ENCODE measurements at places on chromosomes 6 and 20.

- no peak for DNase-seq
Observed at GRCh38 chr6:5729813-5730517, 276.8 kb downstream of the NRN1 start.

DNA sequence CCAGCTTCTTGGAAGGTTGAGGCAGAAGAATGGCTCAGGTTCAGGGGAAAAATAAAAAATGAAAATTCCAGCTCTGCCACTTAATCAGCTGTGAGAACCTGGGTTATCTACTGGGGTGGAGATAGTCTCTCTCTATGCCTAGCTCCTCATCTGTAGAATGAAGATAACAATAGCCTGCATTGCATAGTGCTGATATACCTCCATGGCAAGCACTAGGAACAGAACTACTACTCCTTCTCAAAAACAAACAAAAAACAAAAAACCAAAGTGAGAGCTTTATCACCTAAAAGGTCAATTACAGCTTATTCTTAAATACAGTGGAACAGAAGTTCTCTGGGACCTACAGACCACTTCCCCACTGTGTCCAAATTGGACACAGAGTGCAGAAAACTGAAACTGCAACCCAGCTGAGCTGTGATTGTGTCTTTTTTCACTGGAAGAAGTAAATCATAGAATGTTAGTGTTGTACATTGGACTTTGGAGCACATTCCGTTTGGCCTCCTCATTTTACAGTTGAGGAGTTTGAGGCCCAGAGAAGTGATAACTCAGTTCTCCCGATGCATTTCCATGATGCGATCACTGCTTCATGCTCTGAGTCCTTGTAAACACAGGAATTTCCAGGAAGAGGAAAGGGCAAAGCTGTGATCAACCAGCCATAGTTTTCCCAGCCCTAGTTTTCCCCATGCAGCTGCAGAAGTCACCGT is 23.3 kb downstream of the MTFR2 start:
- DNase-seq = no peak

DNA sequence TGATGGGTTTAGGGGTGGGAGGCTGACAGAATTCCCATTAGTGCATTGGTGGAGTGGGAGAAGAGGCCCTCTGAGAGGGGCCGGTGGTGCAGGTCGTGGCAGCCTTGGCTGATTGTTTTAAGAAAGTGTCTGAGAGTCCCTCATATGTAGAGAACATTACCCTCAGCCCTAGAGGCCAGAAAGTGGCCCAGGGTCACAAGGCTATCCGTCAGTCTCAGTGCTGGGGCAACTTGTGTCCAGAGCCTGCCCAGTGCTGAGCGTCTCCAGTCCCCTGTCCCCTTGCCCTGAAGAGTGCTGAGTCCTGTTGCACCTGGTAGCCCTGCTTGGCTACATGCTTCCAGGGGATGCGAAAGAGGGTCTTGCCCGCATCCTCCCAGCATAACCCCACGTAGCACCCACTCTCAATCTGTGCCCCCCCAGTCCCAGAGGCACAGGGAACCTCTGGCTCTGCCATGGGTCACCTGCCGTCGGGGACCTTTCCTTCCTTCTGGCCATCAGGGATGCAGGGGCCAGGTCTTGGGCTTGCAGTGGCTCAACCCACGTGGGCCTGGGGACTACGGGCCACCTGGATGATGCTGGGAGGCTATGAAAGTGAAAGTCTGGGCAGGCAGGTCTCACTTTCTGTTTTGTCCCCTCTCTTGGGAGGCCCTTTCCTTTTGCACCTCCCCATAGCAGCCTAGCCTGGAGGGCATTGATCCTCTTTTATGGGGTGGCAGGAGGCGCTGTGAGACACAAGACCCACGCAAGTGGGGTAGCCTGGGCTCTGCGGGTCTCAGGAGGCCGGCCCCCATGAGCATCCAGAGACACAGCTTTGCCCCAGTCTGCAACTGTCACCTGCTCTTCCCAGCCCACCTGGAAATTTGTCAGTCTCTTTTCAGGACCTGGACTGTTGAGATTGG is 12.2 kb downstream of the DUSP15 start:
- DNase-seq = no peak

DNA sequence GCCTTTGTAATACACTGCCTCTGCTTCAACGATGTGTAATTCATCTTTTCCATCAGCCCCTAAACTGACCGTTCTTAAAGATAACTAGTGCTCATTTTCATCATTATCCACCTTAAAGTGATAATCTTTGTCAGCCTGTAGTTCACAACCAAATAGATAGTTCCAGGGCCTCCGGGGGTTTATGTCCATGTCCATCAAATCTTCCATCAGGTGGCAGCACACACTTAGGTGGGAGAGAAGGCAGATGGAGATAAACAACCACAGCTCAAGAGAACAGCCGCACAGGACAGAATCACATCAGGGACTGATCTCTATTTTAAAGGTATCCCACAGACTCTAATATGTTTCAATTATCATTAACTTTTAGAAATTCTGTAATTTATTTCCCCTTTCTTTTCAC is 90.9 kb downstream of the LMBRD1 start:
- no peak for DNase-seq

- DNase-seq = no peak
Observed at GRCh38 chr6:130098317-130098716, 79.9 kb downstream of the L3MBTL3 start.

DNA sequence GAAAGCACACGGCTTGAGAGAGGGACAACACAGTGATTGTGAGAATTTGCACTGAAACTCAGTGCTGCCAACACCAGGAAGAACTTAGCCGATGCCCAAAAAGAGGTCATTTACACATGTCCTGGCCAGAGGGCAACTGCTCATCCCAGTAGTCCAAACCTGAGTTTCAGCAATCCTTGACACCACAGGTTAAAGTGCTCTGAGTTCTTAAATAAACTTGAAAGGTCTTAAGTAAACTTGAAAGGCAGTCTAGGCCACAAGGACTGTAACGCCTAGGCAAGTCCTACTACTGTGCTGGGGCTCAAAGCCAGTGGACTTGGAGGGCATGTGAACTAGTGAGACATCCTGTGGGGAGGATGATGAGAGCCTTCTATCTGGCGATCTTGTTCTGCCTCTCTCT is 14.1 kb downstream of the SNX14 start:
- DNase-seq = no peak

DNA sequence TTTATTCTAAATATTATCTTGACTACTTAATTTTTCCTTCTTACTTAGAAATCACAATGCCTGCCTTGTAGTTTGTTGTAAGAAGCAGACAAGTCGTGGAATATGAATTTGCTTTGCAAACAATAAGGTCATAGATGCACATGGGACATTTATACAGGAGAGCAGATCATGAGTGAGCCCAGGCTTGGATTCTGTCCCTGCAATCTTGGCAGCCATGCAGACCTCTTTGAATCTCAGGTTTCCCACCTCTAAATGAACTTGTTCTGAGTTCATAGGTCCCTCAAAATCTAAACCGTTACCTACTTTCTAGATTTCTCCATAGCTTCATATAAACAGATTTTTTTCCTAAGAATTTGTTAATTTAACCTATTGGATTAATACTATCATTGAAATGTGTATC is 19.5 kb downstream of the KIAA0408 start:
- DNase-seq = no peak

- no peak for DNase-seq
Observed at GRCh38 chr6:3231247-3232016, 4.0 kb upstream of the TUBB2B start.

GRCh38 chr6:25676775-25677174 is 24.8 kb downstream of the SCGN start:
- no peak for DNase-seq

GRCh38 chr6:70593118-70593486 is 26.4 kb downstream of the SDHAF4 start:
- DNase-seq = no peak

DNA sequence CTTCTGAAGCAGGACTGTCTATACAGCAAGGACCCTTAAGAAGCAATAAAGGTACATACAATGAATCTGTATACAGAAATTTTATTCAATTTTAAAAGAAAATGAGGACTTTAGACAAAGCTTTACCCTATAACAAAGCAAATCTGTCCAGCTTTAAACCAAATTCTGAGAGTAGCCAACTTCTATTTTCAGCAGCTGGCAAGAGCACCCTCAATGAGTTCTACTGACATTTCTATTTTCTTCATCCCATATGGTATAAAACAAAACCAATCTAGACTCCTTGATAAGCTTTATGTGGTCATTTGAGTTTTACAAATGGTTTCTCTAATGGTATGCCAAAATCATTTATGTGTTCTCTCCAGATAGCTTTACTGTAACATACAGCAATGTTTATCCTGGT is 12.7 kb downstream of the CPNE1 start:
- no peak for DNase-seq

GRCh38 chr20:58633161-58634053 is 17.7 kb upstream of the STX16 start:
- no peak for DNase-seq

DNA sequence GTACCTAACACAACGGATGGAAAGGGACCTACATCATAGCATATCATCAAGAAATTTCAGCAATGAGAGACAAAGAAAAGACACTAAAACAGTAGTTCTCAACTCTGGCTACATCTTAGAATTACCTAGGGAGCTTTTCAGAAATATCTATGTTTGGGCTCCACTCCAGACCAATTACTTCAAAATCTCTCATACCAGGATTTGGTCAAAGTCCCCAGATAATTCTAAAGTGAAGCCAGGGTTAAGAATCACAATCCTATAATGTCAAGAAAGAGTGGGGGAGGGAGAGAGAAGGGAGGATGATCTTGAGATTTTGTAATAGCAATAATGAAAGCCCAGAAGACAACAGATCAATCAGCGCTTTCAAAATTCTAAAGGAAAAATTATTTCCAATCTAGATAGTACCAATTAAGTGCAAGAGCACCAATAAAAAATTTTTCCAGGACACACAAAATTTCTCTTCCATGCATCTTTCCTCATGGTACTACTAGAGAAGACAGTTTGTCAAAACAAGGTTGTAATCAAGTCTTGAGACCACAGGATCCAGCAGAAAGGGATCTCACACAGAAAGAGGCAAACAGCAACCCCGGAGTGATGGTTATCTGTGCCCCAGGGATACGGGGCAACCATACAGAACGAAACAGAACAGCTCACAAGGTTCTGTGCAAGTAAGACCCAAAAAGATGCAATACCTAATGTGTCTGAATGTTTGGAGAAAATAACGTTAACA is 152.9 kb upstream of the DST start:
- no peak for DNase-seq

DNA sequence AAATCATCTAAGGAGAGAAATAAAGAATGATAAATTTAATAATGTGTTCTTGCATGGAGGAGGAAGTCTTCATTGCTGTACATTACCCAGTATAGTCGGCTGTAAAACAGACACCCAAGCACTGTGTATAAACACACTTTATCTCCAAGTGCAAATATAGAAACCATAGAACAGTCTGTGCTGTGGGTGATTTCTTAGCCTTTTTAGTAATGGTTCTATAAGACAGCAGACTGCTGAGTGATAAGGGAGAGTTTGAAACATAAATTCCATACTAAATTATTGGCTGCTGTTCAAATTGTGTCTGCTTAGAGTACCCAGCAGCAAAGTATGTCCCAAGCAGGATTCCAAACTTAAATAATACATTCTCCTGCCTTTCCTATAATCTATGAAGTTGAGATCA is 4.6 kb downstream of the FILIP1 start:
- no peak for DNase-seq

- DNase-seq = no peak
Observed at GRCh38 chr20:34065260-34065659, 46.8 kb downstream of the EIF2S2 start.

GRCh38 chr6:132933090-132933489 is 118.7 kb downstream of the RPS12 start:
- no peak for DNase-seq

DNA sequence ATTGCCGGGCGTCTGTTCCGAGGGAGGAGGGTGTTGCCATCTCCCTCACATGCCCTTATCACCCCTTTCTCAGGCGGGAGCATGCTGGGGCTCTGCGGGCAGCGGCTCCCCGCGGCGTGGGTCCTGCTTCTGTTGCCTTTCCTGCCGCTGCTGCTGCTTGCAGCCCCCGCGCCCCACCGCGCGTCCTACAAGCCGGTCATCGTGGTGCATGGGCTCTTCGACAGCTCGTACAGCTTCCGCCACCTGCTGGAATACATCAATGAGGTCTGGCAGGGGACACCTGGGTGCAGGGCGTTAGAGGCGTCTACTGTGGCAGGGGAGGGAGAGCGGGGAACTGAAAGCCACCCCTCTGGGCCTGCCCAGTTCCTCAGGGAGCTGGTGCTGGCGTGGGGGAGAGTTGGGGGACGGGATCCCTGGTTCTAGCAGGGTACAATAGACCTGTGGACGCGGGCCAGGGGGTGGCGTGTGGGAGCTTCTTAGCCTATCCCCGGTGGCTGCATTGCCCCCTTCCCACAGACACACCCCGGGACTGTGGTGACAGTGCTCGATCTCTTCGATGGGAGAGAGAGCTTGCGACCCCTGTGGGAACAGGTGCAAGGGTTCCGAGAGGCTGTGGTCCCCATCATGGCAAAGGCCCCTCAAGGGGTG is 697 bp downstream of the PPT2 start:
- DNase-seq = peak; percentile 57

GRCh38 chr6:101110814-101111213 is 229.7 kb upstream of the ASCC3 start:
- DNase-seq = no peak

GRCh38 chr20:62690261-62690820 is 18.3 kb upstream of the NTSR1 start:
- no peak for DNase-seq

- DNase-seq = no peak
Observed at GRCh38 chr20:32767418-32768198, 5.4 kb downstream of the DNMT3B start.

- no peak for DNase-seq
Observed at GRCh38 chr6:157763129-157763903, 59.7 kb upstream of the SNX9 start.

GRCh38 chr6:150334790-150335783 is 33.7 kb upstream of the IYD start:
- no peak for DNase-seq

DNA sequence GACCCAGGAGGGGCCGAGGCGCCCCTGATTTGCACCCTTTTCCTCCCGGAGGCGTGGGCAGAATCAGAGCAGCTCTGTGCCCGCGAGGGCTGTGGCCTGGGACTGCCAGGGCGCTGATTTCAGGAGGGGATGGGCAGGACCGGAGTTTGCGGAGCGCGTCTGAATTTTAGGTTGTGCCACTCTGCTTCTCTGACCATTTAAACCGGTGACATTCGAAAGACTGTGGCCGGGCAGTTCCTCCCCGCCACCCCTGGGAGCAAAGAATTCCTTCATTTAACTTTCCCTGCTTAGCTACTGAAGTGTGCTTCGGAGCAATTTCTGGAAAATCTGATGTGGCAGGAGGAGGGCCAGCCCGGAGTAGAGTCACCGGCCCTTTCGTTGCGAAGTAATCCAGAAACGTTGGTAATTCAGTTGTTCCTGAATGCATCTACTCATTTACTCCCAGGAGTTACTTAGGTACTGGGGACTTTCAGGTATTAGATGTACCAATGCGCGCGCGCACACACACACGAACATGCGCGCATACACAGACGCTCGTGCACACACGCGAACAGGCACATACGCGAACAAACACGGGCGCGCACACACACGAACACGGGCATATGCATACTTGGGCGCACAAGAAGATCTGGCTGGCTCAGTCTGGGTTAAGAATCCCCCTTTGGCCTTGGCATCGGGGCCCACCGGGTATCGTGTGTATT is 568 bp downstream of the CCDC170 start:
- DNase-seq = no peak

GRCh38 chr6:148445116-148445515 is 102.5 kb downstream of the SASH1 start:
- no peak for DNase-seq

GRCh38 chr6:98797217-98797994 is 37.0 kb upstream of the POU3F2 start:
- no peak for DNase-seq

All from stimulated activated CD4-positive, alpha-beta T cell treated with anti-CD3 and anti-CD28 coated beads, Interleukin-12 subunit alpha, Interleukin-12 subunit beta, amount 100 ng/mL, for 24 hours (primary cell).